ENCODE measurements at places on chromosomes 7 and 10. TPM values are rescaled to one million over a fixed set of nuclear protein-coding genes. Genes with fewer than 3 reads are reported as not detected.

Gene CYP3A7
- polyA plus RNA-seq, result 1.1 TPM

Gene NUTM2E
- not detected for polyA plus RNA-seq

Gene NKX1-2
- not detected for polyA plus RNA-seq

Gene CPED1
- 42.1 TPM for polyA plus RNA-seq

Gene AKR1B15
- not detected for polyA plus RNA-seq

Gene STOX1
- 11.7 TPM for polyA plus RNA-seq

Gene CYP3A4
- 0.20 TPM for polyA plus RNA-seq

Gene PPP1R17
- polyA plus RNA-seq, result not detected

Gene TBL2
- 37.9 TPM for polyA plus RNA-seq

Gene HECW1
- 5.6 TPM for polyA plus RNA-seq

Gene AKR1C8
- polyA plus RNA-seq, result 0.50 TPM

Gene ZNF3
- 54.5 TPM for polyA plus RNA-seq

Gene TMEM213
- 44.4 TPM for polyA plus RNA-seq

Gene FRAT1
- 4.6 TPM for polyA plus RNA-seq

Gene CCDC186
- 24.1 TPM for polyA plus RNA-seq

Gene TMEM130
- 4.0 TPM for polyA plus RNA-seq

Gene IFIT1
- 22.9 TPM for polyA plus RNA-seq

Gene ENKUR
- 5.5 TPM for polyA plus RNA-seq

Gene UCN3
- 2.0 TPM for polyA plus RNA-seq

Gene ANKRD1
- 0.89 TPM for polyA plus RNA-seq

Gene ATOH7
- 1.7 TPM for polyA plus RNA-seq

Gene SFTPA1
- polyA plus RNA-seq, result not detected

Gene ZNF138
- 18.2 TPM for polyA plus RNA-seq

Gene CHN2
- 14.3 TPM for polyA plus RNA-seq

Gene TSPAN12
- 201 TPM for polyA plus RNA-seq

Gene SLC13A1
- polyA plus RNA-seq, result 25.1 TPM

All from right renal cortex interstitium (tissue), 3 donors.